ENCODE measurements at places on chromosomes 6 and 20.

- no peak for DNase-seq
Observed at GRCh38 chr20:48329031-48329615, 498.7 kb downstream of the PREX1 start.

- no peak for DNase-seq
Observed at GRCh38 chr6:65098349-65098748, 608.7 kb downstream of the EYS start.

- no peak for DNase-seq
Observed at GRCh38 chr6:62393608-62394007, 107.6 kb upstream of the KHDRBS2 start.

- peak; percentile 80 for DNase-seq
Observed at GRCh38 chr20:57388953-57389694, 2.1 kb upstream of the RBM38 start.

GRCh38 chr6:119355157-119355556, 5.6 kb upstream of the MAN1A1 start:
- no peak for DNase-seq

GRCh38 chr6:168272415-168273325, 46.9 kb downstream of the DACT2 start:
- DNase-seq = no peak

DNA sequence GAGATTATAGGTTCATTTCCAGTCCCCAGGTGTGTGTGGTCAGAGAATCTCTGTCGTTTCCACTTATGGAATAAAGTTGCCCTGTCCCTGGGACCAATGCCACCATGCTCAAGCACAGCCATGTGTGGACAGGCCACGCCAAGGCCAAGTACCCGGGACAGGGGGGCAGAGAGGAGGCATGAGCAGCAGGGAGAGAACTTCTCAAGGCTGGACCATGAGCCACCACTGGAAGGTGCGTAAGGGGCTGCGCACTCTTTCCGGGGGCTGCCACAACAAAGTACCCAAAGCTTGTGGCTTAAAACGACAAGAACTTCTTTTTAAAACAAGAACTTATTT, 209.2 kb upstream of the KCNQ5 start:
- no peak for DNase-seq

DNA sequence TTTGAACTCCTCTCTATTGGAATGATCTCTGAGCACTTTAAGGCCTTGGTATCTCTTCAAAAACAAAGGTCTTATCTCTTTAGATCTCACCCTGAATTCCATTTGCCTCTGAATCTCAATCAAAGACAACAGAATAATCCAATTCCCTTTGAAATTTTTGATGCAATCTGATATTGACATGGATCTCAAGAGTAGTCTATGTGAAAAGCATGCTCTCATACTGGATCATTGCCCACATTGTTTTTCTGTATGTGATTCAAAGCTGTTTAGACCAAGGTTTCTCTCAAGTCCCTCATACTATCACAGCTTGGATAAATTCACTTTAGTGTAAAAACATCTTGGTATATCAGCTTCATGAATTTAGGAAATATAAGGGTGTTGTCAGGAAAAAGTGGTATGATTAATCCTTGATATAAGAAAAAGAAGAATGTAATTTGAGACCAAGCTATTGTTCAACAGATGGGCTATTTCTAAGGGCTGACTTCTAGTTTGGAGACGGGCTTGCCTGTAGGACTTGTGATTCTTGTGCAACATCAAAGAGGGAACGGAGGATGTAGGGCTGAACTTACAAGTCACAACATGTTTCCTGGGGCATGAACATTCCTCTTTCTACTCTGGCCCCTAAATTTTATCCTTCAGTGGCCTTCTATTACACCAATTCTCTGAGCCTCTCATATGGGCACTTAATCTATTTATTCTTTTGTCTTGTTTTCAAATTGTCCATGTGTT, 77.9 kb upstream of the CITED2 start:
- no peak for DNase-seq

Data from activated naive CD8-positive, alpha-beta T cell treated with anti-CD3 and anti-CD28 coated beads for 36 hours (primary cell).